ENCODE measurements at places on chromosomes 4 and X. TPM values are rescaled to one million over a fixed set of nuclear protein-coding genes. Genes with fewer than 3 reads are reported as not detected.

CTAG1B gene
- total RNA-seq, result not detected

CT83 gene
- total RNA-seq, result not detected

ARAP2 gene
- total RNA-seq, result 0.38 TPM

TRPC5OS gene
- not detected for total RNA-seq

PNMA5 gene
- not detected for total RNA-seq

CENPI gene
- 15.7 TPM for total RNA-seq

AVPR2 gene
- not detected for total RNA-seq

HOPX gene
- total RNA-seq, result not detected

EDA gene
- total RNA-seq, result 0.54 TPM

KLKB1 gene
- total RNA-seq, result not detected

ADH1B gene
- total RNA-seq, result not detected

TBX22 gene
- total RNA-seq, result not detected

KIT gene
- 0.02 TPM for total RNA-seq

SNX12 gene
- total RNA-seq, result 76.9 TPM

GRIPAP1 gene
- total RNA-seq, result 20.5 TPM

SHISA3 gene
- total RNA-seq, result not detected

IDS gene
- 85.6 TPM for total RNA-seq

ASB12 gene
- total RNA-seq, result not detected

AFF2 gene
- total RNA-seq, result not detected

SOX3 gene
- not detected for total RNA-seq

CT45A3 gene
- total RNA-seq, result 0.12 TPM

GLOD5 gene
- total RNA-seq, result not detected

TLR3 gene
- total RNA-seq, result 0.38 TPM

TCEAL6 gene
- not detected for total RNA-seq

RHOXF1 gene
- total RNA-seq, result not detected

SCRG1 gene
- not detected for total RNA-seq

DAPP1 gene
- not detected for total RNA-seq

SSX2 gene
- not detected for total RNA-seq

AREG gene
- total RNA-seq, result 23.9 TPM

PABPC1L2B gene
- total RNA-seq, result not detected

NR0B1 gene
- 20.4 TPM for total RNA-seq

CT55 gene
- total RNA-seq, result not detected

GYPA gene
- total RNA-seq, result not detected

TENM3 gene
- total RNA-seq, result 1.4 TPM

TASL gene
- not detected for total RNA-seq

RENBP gene
- total RNA-seq, result not detected

TMEM129 gene
- 25.7 TPM for total RNA-seq

UCP1 gene
- 0.07 TPM for total RNA-seq

MAGEA11 gene
- total RNA-seq, result not detected

PDLIM3 gene
- total RNA-seq, result 0.13 TPM

DRP2 gene
- total RNA-seq, result 0.19 TPM

SMR3A gene
- total RNA-seq, result not detected

GPRIN3 gene
- total RNA-seq, result 1.2 TPM

GAGE12H gene
- total RNA-seq, result not detected

PPARGC1A gene
- total RNA-seq, result 0.03 TPM

TMPRSS11D gene
- not detected for total RNA-seq

ERVMER34-1 gene
- total RNA-seq, result 0.42 TPM

FGF13 gene
- total RNA-seq, result not detected

HS6ST2 gene
- 0.15 TPM for total RNA-seq

GPAT3 gene
- total RNA-seq, result 32.8 TPM

GLA gene
- total RNA-seq, result 166 TPM

MAGEE2 gene
- total RNA-seq, result not detected

NLRP2B gene
- not detected for total RNA-seq

ADAMTS3 gene
- total RNA-seq, result not detected

FAM120C gene
- total RNA-seq, result 3.2 TPM

IRAK1 gene
- total RNA-seq, result 233 TPM

CT45A10 gene
- total RNA-seq, result 0.51 TPM

FATE1 gene
- total RNA-seq, result not detected

All from A549 treated with dexamethasone at 1 μM for 4 hours (cell line).